ENCODE measurements at places on chromosomes 12 and 14.

DNA sequence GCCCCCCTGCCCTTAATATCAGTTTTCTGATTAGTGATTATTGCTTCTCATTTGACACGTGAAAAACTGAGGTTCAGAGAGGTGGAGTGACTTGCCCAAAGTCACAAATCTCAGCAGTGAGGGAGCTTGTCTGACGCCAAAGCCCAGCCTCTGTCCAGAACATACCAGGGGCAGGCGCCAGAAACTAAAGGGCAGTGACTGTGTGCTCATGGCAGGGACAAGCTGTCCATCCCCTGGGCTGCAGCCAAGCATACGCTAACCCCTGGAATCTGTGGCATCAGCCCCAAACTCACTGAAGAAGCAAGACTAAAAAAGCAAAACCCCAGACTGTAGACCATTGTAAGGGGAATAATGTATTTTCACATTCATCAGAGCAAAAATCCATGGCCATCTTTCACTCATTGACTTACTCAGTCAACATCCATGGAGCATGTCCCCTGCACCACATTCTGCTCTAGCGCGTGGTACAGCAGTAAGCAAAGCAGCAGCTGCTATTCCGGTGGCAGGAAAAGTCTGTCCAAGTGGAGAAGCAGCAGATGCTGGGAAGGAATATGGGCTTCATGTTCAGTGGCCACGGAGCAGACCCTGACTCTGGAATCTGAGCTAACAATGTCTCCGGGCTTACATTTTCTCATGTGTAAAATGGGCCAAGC, 1.5 kb upstream of the SERPINA4 start:
- no peak for DNase-seq

- DNase-seq, result no peak
Measured at GRCh38 chr12:56957229-56958052, at the start of gene RDH16. Gene RDH16 (minus strand): TSS chr12:56957608. CDS start chr12:56957462, 146 bp downstream.

DNA sequence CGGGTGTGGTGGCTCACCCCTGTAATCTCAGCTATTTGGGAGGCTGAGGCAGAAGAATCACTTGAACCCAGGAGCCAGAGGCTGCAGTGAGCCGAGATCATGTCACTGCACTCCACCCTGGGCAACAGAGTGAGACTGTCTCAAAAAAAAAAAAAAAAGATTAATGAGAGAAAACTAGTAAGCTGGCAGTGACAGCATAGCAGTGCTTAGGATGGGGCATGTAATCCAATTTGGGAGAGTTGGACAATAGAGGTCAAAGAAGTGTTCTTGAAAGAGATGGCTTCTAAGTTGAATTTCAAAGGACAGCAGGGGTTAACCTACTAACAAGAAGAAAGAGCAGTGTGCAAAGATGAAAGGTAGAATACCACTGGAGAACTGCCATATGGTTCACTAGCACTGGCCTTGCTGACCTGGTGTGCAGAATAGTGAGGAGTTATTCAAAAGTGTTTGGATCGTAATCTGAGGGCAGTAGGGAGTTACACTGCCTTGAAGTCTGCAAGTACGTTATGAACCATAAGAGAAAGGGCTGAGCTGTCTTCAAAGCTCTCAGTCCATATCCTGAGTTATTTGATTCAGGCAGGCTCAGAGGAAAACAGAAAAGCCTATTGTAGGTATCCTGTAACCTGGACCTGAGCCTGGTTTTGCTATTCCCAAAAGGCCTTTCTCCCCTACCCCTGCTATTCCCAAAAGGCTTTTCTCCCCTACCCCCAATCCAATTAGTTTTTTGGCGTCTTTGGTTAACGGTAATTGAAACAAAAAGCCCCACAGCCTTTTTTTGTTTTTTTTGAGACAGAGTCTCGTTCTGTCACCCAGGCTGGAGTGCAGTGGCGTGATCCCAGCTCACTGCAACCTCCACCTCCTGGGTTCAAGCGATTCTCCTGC, 3.4 kb downstream of the XPOT start:
- DNase-seq, result no peak

DNA sequence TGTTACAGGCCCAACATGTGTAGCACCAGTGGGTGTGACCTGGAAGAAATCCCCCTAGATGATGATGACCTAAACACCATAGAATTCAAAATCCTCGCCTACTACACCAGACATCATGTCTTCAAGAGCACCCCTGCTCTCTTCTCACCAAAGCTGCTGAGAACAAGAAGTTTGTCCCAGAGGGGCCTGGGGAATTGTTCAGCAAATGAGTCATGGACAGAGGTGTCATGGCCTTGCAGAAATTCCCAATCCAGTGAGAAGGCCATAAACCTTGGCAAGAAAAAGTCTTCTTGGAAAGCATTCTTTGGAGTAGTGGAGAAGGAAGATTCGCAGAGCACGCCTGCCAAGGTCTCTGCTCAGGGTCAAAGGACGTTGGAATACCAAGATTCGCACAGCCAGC, 8.6 kb downstream of the BCL2L14 start:
- no peak for DNase-seq

- no peak for DNase-seq
Measured at GRCh38 chr14:35234012-35234805, 58.0 kb upstream of the PSMA6 start.

- DNase-seq, result no peak
Measured at GRCh38 chr12:76337583-76337982, 10.6 kb downstream of the BBS10 start.

Measured in dorsolateral prefrontal cortex (tissue), 122 donors.